ENCODE measurements at places on chromosomes 4 and X.
A peak's percentile ranks its signal among the peaks of the same experiment; 100 is the strongest.

- ATAC-seq = no peak
Observed at GRCh38 chr4:6087669-6088341, 69.6 kb upstream of the C4orf50 start.

GRCh38 chrX:107384397-107385105 lies 64.9 kb upstream of the FRMPD3 start:
- ATAC-seq = no peak

DNA sequence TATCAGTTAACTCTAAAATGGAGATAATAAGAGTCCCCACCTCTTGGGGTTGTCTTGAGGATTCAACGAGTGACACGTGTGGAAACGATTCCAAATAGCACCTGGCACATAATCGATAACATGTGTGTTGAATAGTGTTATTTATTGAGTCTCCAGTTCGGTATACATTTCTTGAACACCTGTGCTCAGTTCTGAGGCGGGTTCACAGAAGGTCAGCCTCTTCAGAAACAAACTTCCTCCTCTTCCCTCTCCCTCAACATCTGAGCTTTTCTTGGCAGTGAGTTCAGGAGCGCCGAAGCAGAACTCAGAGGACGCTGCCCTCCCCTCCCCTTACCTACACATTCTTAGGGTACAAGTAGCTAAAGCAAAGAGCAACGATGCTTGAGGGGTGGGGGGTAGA lies 934 bp downstream of the PDHA1 start:
- ATAC-seq = no peak

GRCh38 chrX:131366407-131366806 lies 77.3 kb upstream of the IGSF1 start:
- no peak for ATAC-seq

GRCh38 chr4:135225551-135225950 lies 1024.0 kb upstream of the PABPC4L start:
- no peak for ATAC-seq

GRCh38 chrX:11117745-11118144 lies 6.6 kb downstream of the HCCS start:
- ATAC-seq = no peak

DNA sequence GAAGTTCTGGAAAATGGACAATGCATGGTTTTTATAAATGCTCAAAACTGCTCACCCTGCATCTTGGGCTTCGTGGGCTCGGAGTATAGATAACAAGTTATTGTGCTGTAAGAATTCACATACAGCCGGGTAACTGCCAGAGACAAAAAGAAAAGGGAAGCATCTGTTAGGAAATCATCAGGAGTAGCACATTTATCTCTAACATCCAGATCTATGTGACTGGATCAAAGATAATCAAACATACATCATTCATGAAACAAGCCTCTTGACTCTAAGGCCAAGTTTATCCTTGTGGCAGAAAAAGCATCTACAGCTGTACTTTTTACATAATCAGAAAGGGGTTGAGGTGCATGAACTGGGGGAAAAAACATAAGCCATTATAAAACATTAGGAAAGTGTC lies 264.2 kb downstream of the PPP3CA start:
- no peak for ATAC-seq

- ATAC-seq = peak; percentile 27
Observed at GRCh38 chr4:89308161-89308500, 531 bp upstream of the GPRIN3 start.

- no peak for ATAC-seq
Observed at GRCh38 chrX:9110808-9111207, 76.9 kb upstream of the FAM9B start.

DNA sequence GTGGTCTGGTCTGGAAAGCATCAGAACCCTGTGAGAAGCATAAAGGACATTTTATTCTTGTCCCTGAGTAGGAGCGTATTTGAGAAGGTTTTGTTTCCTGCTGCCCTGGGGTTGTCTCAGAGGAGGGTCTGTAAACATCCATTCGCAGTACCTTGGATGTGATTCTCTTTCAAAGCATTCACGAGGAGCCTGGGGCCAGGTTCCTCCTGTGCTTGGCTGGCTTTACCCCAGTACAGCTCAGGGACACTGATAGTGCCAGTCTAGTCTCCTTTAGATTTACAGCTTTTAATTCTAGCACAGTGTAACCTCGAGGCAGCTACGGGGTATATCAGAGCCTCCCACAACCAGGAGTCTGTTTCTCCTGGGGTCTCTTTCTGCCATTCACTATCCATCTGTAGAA lies 2.7 kb downstream of the CLRN2 start:
- ATAC-seq = no peak

DNA sequence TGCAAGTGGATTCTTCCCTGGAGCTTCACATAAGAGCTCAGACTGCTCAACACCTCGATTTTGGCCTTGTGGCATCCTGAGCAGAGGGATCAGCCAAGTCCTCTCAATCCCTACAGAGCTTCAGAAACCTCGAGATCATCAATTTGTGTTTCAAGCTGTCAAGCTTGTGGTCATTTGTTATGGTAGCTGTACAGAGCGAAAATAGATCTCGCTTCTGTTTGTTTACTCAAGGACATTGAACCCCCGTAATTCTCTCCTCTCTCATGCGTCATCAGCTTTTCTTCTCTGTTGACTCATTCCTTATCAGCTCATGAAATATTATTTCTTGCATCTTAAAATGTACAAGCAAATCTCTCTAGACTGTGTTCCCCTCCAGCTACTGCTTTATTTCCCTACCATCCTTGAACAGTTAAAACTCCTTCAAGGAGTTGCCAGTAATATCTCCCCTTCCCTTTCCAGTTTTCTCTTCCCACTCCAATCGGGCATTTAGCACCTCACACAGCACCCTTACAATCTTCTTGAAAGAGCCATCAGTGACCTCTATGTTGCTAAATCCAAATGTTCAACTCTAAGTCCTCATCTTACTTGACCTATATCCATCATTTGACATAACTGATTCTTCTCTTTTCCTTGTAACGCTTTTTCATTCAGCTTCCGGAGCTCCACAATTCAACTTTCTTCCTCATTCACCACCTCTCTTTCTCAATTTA lies 106.2 kb upstream of the FAT1 start:
- ATAC-seq = no peak

GRCh38 chr4:6777636-6778281 lies 4.8 kb upstream of the KIAA0232 start:
- ATAC-seq = no peak

GRCh38 chr4:152346526-152346925 lies 189.4 kb downstream of the FBXW7 start:
- no peak for ATAC-seq
